Vagina (tissue), 2 donors: ENCODE measurements at places on chromosomes 4 and X. TPM values are rescaled to one million over a fixed set of nuclear protein-coding genes. Genes with fewer than 3 reads are reported as not detected.

DRP2 gene
- 1.5 TPM for total RNA-seq

CTAG1B gene
- total RNA-seq, result not detected

MAGEA2 gene
- total RNA-seq, result not detected

RIBC1 gene
- not detected for total RNA-seq

OTUD6A gene
- total RNA-seq, result not detected

TAF7L gene
- 2.5 TPM for total RNA-seq

MXRA5 gene
- 4.7 TPM for total RNA-seq

DUSP9 gene
- 0.74 TPM for total RNA-seq

CLCN4 gene
- 1.2 TPM for total RNA-seq

MAGEC3 gene
- not detected for total RNA-seq

MAGEA12 gene
- total RNA-seq, result not detected

TMEM192 gene
- 7.1 TPM for total RNA-seq

KIF4A gene
- total RNA-seq, result 2.2 TPM
